Activated CD8-positive, alpha-beta memory T cell treated with anti-CD3 and anti-CD28 coated beads, Interleukin-2, amount 50 U/mL, for 4 hours (primary cell): ENCODE measurements at places on chromosomes 3 and 15.

DNA sequence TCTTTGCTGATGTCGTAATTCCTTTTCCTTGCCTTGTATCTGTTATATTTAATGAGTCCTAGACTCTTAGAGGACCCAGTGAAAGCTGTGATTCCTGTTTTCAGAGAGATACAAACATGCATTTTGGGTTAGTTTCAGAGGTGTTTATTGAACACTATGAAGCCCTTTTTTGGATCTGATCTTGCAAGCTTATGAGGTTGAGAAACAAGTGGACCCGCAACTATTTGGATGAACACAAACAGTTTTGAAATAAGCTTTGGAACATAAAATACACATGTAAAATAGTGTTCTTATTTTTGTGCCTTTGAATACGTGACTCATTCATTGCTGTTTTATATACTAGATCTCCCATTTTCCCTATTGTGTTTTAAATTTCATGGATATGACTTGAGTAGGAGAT lies 33.5 kb downstream of the SNRK start:
- no peak for DNase-seq

GRCh38 chr3:188695241-188695640 lies 476.5 kb upstream of the TPRG1 start:
- DNase-seq, result no peak

DNA sequence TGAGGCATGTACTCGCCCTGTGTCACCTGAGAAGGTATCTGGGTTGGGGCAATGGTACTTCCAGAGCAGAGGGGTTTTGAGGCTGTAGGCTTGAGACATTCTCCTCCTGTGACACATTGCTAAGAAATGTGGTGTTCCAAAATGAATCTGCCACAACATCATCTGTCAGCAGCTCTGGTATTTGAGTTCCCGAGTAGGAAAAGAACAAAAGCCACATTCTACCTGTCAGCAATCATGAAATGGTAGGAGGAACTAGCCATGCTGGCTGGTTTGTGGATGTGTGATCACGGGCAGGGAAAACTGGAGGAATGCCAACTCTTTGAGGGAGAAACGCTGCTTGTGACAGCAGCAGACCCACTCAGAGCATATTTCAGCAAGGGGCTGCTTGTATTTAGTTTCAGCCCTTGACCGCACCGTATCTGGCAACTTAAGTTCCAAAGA lies 579.4 kb upstream of the TBL1XR1 start:
- DNase-seq, result no peak

GRCh38 chr15:82530006-82530405 lies 10.3 kb downstream of the RPS17 start:
- DNase-seq, result no peak

GRCh38 chr15:40051616-40052415 lies 12.8 kb upstream of the SRP14 start:
- DNase-seq, result no peak

GRCh38 chr3:40079203-40079846 lies 230.2 kb upstream of the EIF1B start:
- DNase-seq, result no peak
